Right cardiac atrium (tissue), 5 donors: ENCODE measurements at places on chromosomes 5 and 9. TPM values are rescaled to one million over a fixed set of nuclear protein-coding genes. Genes with fewer than 3 reads are reported as not detected.

The DPYSL3 gene
- total RNA-seq, result 40.9 TPM

The KYAT1 gene
- total RNA-seq, result 12.1 TPM

- DNase-seq, result peak; percentile 86
Measured at GRCh38 chr9:129225815-129226214, 47.8 kb upstream of the IER5L start.

- DNase-seq, result no peak
Measured at GRCh38 chr5:154202379-154203260, 12.1 kb downstream of the GALNT10 start.

DNA sequence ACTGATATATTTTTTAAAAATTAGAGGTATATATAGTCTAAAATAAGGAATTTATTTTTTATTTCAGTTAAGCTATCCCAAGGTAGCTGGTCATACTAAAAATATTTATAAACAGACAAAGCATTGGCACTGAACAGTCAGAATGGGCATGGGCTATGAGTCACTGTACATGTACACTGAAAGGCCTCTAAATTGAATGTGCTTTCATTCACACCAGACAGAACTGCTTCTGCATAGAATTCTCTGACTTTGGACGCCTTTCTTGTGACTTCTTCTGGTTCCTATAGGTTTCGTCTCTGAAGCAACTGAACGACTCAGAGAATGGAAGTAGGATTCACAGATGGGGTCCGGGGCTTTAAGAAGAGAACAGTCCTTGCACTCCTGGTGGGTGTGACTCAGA, 394.8 kb upstream of the MEF2C start:
- DNase-seq, result no peak

DNA sequence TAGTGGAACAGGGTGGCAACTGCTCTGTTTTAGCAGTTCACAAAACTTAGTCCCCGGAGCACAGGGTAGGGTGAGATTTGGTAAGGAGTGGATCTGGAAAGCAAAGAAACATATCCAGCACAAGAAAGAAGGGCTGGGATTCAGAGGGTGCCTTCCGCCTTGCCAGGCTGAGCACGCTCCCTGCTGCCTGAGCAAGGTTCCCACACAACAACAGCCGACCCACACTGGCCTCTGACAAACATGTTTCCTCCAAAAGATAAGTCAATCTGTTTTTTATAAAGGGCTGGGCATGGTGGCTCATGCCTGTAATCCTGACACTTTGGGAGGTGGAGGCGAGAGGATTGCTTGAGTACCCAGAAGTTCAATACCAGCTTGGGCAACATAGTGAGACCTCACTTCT, 45.8 kb downstream of the RAB3C start:
- DNase-seq, result no peak

DNA sequence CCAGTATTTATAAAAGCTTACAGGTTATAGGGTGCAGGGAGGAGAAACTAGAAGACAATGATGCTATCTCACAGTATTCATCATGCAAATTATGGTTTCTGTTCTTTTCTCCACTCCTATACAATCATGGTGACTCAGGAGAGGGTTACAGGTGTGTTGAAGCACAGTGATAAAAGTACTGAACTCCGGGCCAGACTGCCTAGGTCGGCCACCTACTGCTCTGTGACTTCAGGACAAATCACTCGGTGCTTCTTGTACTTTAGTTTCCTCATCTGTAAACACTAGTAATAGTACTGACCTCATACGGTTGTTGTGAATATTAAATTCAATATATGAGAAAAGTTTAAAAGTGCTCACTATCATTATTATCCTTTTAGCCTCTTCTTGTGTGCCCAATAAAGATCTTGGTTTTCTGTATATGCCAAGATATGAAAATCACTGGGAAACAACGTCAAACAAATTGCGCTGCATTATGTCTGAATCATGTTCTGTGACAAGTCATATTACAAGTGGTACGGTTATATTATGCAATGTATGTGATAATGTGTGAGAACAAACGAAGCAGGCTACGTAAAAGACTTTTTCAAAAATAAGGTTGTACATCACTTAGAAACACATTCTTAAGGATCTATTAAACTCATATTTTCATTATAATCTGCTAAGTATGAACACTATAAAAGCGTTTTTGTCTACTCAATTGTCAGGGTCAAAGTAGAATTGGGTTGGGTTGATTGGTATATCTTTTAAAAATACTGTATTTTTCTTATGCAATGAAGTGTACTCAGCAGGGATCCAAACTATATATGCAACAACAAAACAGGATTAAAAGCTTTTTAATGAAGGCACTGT, 153.3 kb downstream of the EFNA5 start:
- DNase-seq, result no peak

GRCh38 chr5:133983674-133984073, 15.2 kb upstream of the C5orf15 start:
- no peak for DNase-seq

- DNase-seq, result no peak
Measured at GRCh38 chr9:2916382-2916985, 72.6 kb upstream of the PUM3 start.

The CKMT2 gene
- total RNA-seq, result 816 TPM

GRCh38 chr9:136764301-136764891, at the start of gene LCN15:
TSS of gene LCN15 (minus strand) at chr9:136764518. CDS start at chr9:136764488, 30 bp downstream.
- DNase-seq, result peak; percentile 67

The TXNDC8 gene
- not detected for total RNA-seq

DNA sequence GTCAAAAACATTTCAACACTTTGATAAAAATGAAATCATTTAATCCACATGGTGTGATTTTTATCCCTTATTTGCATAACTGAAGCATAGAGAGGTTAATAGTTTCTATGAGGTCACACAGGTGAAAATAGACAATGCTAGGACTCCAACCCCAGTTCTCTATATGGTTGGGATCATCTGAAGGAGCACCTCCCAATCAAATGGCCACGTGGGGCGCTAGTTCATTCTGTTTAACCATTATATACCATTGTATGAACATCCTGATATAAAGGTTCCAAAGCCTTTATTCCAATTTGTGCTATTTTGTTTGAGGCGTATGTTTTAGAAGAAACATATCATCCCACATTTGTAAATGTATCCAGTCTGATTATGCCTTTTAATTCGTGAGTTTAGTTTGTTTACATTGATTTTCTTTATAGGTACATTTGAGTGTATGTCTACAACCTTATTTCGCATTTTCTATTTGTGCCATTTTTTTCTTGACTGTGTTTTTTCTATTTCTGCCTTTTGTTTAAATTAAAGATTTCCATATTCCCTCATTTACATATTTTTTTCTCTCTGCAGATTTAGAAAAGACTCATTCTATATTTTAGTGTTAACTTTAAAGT, 1092.0 kb downstream of the MAT2B start:
- peak; percentile 6 for DNase-seq

- DNase-seq, result no peak
Measured at GRCh38 chr9:27388150-27388549, 91.2 kb upstream of the EQTN start.

The ZDHHC11B gene
- total RNA-seq, result 49.2 TPM

The CARTPT gene
- total RNA-seq, result not detected

DNA sequence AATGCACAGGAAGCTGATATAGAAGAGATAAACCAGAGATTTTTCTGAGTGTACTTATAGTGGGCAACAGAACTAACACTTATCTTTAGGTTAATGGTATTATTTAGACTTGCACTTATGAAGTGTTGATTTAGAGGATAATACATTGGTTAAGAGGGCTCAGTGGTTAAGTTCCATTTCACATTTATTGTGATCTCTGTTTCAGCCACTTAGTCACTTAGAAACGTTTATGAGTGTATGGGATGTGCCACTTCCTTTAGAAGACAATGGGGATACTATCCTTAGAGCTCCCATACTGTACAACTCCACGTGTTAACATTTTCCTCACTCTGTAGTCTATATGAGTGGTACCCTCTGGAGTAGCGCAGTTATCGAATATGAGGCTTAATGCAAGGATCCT, 57.5 kb downstream of the PIP5K1B start:
- no peak for DNase-seq

DNA sequence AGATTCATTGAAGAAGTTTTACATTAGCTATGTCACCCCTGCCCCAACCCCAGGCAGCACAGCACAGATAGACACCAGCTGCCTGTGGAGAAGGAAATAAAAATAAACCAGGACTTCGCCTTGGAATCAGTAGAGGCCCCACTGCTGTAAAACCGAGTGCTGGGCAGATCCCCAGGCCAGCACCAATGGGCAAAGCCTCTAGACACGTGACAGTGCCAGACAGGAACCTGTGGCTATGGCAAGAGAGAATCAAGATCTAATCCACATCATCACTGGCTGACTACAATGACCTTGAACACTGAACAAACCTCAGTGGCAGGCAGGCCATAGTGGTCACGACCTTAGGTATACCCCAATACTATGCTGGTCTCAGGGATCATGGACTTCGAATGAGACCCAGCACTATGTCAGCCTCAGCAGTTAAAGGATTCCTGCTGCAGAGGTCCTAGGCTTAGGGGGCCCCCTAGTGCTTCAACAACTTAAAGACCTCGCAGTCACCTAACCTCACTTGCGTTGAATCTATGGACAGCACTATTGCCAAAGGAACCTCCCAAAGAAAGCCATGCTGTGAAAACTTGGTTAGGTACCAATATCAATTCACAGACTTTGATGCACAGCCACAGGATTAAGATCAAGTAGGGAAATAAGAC, 2118.6 kb upstream of the C9orf72 start:
- no peak for DNase-seq

The LCN15 gene
- 1.3 TPM for total RNA-seq

The SRP19 gene
- 31.5 TPM for total RNA-seq

GRCh38 chr5:169067751-169068173, 233.2 kb downstream of the SLIT3 start:
- no peak for DNase-seq

The CAMK2A gene
- total RNA-seq, result 18.4 TPM

The COL5A1 gene
- total RNA-seq, result 22.7 TPM

GRCh38 chr9:99964336-99964735, 57.9 kb downstream of the STX17 start:
- DNase-seq, result no peak

- no peak for DNase-seq
Measured at GRCh38 chr5:163347671-163348070, 89.7 kb upstream of the CCNG1 start.

The MYMK gene
- not detected for total RNA-seq

DNA sequence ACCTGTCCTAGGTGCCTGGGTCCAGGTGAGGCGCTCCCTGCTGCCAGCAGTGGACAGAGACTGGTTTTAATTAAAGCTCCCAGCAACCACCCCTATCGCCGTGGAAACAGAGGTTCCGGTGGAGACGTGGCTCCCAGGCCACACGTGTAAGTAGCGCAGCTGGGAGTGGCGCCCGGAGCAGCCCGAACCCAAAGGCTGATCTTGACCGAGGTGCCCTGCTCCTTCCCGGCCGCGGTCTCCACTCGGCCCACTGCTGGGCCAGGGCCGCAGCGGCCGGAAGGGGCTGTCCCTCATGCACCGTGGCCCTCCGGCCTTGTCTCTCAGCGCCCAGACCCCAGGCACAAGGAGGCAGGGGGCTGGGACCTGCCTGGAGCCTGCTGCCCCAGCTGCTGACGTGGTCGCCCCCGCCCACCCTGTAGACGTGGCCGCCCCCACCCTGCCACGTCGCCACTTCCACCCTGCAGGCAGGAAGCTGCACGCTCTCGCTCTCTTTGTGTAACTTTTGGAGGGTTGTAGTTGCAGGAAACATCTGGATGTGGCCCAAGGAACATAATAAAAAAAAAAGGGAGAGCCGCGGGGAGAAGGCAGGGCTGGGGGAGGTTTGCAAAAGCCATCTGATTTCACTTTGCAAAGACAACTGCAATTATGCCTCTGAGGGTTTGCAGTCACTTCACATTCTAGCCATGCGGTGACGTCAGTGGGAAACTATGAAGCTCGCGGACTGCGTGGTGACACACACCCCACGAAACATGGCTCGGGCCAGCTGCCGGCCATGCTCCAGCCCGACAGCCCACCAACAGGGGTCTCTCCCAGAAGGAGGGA, 129.9 kb downstream of the RXRA start:
- peak; percentile 95 for DNase-seq

DNA sequence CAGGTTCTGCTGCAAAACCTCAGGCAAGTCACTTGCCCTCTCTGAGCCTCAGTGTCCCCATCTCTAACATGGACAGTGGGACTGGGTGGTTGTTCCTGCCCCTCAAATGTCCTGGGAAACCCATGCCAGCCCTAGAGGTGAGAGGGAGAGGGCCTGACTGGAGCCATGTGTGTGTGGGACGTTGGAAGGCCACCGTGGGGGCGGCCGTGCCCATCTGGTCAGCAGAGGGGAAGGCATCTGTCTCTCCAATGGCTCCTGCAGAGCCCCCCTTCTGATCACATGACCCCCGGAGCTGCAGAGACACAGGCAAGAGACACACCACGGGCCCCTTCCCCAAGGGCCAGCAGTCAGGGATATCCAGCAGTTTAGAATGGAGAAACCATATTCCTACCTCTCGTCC, 1.7 kb downstream of the DNM1 start:
- DNase-seq, result no peak

DNA sequence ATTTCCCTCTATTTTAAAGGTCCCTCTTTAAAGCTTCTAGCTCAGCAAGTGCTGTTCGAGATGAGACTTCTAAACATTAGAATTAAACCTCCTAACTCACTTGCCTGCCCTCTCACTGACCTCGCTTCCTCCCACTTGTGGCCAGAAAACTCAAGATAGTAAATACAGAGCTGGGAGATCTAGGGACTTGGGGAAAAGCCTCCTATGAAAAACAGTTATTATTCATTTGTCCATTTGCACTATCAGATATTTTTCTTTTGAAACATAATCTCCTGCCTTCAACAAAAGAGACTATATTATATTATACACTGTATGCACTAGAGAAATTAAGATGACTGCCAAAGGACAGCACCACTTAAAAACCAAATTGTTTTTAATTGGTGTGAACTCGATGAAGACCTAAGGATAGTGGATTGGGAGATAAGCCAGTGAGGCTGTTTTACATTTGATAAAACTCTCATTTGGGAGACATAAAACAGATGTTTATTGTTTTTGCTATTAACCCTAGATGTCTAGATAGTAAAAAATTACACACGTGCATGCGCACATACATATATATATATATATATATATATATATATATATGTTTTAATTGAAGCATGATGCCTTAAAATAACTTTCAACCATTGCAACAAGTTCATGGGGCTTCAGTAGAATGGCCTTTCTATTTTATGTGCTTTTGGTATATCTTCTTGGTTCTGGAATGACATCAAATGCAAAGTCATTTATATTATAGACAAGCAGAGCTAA, 229.4 kb downstream of the ADAMTSL1 start:
- no peak for DNase-seq
